T-helper 17 cell (primary cell): ENCODE measurements at places on chromosomes 16 and 17. TPM values are rescaled to one million over a fixed set of nuclear protein-coding genes. Genes with fewer than 3 reads are reported as not detected.

The ALOX12B gene
- total RNA-seq = not detected

The IL4R gene
- total RNA-seq = 156 TPM

DNA sequence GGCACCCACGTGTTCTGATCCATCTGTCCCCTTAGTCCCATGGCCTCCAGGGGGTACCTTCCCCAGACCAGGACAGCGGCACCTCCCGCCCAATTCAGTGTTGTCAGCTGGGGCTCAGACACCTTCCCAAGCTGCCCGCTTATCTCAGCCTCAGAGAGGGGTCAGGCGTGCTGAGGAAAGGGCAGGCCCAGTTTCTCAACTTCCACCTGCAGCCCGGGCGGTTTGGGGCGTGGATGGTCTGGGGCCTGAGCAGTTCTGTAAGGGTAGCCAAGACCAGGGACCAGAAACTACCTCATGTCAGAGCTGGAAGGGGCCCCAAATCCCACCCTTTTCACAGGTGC is 5.1 kb downstream of the PLCD3 start:
- no peak for DNase-seq

The HSF4 gene
- total RNA-seq = 80.9 TPM

The RAMP2 gene
- total RNA-seq = not detected

DNA sequence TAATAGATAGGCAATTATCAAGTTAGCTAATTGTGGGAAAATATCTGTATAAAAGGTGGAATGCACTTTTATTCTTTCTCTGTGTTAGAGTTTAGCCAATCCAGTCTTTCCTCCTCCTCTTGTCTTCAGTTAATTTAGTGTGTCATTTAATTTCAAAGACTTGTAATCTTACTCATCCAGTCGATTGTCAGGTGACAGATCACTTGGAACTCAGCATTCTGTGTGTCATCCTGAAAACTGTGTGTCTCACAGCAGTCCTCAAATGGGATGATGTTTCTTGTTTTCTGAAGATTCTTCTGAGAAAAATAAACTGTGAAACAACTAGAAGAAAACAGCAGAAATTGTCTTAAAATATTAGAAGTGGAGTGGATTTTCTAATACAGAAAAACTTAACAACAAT is 290 bp upstream of the KRTAP4-1 start:
- no peak for DNase-seq

- no peak for DNase-seq
Observed at GRCh38 chr16:50311891-50312501, 45.6 kb downstream of the ADCY7 start.

DNA sequence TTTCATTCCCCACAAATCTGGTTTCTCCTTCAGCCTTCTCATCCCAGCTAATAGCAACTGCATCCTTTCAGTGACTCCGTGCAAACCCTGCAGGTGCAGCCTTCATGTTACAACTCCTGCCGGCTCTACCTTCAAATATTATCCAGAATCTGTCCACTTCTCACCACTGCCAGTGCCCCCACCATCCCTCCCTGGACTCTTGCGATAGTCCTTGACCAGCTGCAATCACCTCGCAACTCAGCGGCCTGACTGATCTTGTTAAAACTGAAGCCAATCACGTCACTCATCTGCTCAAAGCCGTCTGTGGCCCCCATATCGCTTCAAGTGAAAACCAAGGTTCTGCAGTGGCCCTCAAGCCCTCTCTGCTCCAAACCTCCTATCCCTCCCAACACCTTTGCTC is 42.8 kb upstream of the KIFC3 start:
- DNase-seq = no peak

DNA sequence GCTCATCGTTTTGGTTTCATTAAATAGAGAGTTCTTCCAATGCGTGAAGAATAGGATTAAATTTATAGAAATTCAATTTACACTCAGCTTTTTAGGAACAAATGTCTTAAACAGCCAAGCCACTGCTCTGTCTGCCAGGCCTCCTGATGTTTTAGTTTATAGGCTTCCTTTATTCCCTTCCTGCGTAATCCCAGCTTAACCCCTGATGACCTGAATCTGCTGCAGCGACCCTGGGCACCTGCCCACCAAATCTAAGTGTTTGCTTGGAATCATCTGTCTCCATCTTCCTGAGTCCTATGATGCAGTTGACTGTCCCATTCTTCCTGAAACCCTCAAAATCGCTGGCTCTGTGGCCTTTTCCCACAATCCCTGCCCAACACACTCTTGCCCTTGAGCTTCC is 179.9 kb downstream of the GSG1L start:
- DNase-seq = no peak

The SPATA2L gene
- 30.8 TPM for total RNA-seq

DNA sequence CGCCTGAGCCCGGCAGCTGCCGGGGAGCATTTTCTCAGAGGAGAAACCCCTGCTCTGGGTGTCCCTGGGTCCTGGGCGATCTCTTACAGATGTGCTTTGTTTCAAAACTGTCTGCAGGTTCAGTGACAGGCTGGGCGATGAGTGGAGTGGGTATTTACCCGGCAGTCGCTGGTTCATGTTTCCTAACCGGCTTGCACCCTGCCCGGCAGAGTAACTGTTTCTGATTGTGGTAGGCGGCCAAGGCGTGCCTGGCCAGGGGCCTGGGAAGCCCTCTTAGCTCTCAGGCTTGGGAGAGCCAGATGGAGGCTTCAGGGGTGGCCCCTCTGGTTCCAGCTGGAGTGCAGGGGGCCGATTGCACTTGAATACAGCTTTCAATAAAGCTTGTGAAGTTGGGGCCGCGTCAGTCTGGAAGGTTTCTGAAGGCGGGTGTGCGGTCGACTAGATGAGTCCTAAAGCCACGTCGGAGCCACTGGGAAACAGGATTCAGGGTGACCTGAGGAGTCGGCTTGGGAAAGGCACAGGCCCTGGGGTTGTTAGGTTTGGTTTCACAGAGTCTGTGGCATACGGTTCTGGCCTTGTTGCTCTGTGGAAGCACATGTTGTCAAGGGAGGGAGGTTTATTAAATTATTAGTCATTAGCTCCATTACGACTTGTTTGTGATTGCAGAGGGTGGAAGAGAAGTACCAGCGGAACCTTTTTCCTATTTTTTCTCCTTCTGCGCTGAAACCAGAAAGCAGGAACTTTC is 1.4 kb downstream of the BAIAP2 start:
- DNase-seq = no peak

DNA sequence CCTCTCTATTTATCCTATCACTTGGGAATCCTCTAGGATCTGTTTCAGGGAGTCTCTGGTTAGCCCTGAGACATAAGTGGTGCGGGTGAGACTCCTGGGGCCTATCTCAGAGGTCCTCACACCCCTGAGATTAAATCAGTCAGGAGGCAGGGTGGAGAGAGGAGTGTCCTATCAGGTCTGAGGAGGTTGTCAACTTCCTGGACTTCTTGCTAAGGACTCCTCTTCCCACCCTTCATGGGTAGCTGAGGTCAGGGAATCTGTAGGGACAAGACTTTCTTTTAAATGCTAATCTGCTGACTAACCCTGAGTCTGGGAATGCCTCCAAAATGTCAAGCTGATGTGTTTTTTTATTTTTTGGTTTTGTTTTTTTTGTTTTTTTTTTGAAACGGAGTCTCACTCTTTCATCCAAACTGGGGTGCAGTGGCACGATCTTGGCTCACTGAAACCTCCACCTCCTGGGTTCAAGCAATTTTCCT is 6.6 kb upstream of the ARMC5 start:
- no peak for DNase-seq

DNA sequence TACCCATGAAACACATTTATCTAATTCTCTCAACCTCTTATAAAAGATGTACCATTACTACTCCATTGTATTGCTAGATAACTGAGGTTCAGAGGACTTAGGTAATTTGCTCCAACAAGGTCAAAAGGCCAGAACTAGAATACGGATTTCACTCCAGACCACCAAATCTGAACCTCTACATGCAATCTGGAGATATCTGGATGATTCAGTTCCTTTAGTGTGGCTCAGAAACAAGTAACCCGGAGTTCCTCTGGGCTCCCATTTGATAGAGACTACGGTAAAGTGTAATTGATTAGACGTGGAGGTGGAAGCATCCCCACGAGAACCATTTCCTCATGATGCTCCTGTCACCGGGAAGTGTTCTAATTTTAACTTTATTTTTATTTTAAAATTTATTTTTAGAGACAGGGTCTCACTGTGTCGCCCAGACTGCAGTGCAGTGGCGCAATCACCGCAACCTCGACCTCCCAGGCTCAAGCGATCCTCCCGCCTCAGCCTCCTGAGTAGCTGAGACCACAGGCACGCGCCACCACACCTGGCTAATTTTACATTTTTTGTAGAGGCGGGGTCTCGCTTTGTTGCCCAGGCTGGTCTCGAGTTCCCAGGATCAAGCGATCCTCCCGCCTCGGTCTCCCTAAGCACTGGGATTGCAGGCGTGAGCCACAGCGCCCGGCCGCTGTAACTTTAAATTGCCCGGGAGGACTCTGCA is 608 bp upstream of the COX10 start:
- no peak for DNase-seq

DNA sequence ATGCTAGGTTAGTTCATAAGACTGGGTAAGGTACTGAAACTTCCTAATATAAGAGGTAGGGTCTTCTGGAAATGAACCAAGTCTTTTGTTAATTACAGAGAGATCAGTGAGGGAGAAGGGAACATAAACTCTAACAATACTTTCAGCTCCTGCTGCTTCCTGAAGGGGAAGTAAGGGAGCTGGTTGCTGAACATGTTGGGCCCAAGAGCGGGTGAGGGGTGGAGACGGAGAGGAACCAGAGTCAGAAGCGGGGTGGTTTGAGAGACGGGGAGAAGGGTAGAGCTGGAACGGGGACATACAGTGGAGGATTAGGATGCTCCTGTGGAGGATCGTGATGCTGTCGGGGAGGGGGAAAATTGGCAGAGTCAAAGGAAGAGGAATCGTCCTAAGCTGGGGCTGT is 11.5 kb upstream of the ZNF747 start:
- no peak for DNase-seq

DNA sequence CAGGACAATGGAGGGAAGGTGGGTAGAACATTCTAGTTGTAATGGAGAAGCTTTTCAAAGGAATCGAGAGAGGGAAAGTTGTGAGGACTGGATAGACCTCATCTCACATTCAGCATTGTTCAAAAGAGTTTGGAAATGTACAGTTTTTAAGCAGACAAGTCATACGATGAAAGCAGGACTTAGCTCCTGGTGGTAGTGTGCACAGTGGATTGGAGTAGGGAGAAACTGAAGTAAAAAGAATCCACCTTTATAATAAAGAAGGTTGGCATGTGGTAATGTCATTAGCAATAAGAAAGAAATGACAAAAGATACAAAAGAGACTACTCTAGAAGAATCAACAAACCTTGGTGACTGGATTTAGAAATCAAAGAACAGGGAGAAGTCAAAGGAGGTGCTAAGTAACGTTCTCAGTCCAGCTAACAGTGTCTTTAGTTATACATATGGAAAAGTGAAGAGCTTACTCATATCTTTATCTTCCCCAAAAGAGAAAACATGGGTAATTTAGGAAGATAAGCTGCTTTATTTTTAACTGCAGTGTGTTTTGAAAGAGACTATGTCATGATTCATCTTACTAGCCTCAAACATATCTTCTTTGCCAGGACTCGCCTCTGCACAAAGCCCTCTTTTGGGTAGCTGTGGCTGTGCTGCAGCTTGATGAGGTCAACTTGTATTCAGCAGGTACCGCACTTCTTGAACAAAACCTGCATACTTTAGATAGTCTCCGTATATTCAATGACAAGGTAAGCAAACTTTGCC is 18.7 kb upstream of the EVI2A start:
- no peak for DNase-seq

DNA sequence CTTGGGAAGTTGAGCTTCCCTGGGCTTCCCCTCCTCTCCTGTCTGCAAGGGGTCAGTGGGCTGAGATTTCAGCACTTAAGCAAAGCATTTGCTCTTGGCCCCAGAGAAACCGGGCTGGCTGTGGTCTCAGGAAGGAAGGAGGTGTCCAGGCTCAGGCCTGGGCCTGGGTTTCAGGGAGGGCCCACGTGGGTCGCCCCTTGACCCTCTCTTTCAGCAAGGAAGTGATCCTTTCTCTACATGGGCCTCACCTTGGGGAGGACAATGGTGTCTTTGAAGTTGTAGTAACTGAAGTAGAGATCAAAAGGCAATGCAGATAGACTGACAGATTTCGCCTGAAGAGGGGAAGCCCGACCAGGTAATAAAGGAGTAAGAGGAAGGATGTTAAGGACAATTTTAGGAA is 2.7 kb downstream of the NOD2 start:
- DNase-seq = no peak

The GAST gene
- not detected for total RNA-seq

- no peak for DNase-seq
Observed at GRCh38 chr17:82382933-82383255, 11.3 kb downstream of the UTS2R start.

The C17orf67 gene
- 4.1 TPM for total RNA-seq

The EFCAB5 gene
- total RNA-seq = not detected

DNA sequence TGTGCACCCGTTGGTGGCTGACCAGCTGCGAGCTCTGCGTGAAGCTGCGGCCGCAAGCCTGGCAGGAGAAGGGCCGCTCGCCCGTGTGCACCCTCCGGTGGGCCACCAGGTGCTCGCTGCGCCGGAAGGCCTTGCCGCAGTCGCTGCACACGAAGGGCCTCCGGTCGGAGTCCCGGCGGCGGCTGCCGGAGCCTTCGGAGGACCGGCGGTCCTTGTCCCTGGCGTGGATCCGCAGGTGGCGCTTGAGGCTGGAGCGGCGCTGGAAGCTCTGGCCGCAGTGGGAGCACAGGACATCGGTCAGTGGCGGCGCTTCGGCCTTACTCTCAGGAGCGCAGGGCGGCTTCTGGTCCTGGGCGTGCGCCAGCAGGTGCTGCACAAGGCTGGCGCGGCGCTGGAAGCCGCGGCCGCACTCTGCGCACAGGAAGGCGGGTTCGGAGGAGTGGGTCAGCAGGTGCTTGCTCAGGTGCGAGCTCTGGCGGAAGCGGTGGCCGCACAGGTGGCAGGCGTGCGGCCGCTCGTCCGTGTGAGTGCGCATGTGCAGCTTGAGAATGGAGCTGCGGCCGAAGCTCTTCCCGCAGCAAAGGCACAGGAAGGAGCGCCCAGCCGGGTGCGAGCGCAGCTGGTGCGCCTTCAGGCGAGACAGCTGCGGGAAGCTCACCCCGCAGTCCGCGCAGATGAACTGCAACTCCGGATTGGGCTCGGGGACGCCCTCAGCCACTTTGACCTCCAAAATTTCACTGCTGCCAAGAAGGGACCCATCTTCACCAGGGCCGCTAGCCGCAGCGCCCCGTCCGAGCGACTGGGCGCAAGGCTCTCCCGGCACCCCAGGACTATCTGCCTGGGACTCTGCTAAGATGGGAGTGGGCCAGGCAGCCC is 9.1 kb downstream of the ZSCAN10 start:
- DNase-seq = no peak

The ZFP90 gene
- total RNA-seq = 21.3 TPM

DNA sequence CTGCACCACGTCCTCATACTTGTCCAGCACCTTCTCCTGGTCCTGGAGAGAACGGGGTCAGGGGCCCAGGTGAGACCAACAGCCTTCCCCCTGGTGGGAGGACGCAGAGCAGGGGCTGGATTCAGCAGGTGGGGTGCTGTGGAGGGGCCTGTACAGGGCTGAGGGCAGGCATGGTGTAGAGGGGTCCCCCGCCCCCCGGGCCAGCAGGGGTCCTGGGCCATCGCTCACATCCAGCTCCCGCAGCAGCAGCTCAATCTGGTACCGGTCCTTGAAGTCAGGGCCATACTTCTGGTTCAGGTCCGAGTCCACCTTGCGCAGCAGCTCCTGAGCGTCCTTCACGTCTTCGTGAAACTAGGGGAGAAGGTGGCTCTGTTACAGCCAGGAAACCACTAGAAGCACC is 41.6 kb downstream of the PPL start:
- no peak for DNase-seq
